Activated CD8-positive, alpha-beta T cell treated with anti-CD3 and anti-CD28 coated beads, Interleukin-2, amount 10 ng/mL, durations not matched to agents 7 days and 5 days (primary cell): ENCODE measurements at places on chromosomes 6 and 20. TPM values are rescaled to one million over a fixed set of nuclear protein-coding genes. Genes with fewer than 3 reads are reported as not detected.

- DNase-seq, result no peak
Measured at GRCh38 chr20:58213716-58214115, 14.7 kb downstream of the ANKRD60 start.

DNA sequence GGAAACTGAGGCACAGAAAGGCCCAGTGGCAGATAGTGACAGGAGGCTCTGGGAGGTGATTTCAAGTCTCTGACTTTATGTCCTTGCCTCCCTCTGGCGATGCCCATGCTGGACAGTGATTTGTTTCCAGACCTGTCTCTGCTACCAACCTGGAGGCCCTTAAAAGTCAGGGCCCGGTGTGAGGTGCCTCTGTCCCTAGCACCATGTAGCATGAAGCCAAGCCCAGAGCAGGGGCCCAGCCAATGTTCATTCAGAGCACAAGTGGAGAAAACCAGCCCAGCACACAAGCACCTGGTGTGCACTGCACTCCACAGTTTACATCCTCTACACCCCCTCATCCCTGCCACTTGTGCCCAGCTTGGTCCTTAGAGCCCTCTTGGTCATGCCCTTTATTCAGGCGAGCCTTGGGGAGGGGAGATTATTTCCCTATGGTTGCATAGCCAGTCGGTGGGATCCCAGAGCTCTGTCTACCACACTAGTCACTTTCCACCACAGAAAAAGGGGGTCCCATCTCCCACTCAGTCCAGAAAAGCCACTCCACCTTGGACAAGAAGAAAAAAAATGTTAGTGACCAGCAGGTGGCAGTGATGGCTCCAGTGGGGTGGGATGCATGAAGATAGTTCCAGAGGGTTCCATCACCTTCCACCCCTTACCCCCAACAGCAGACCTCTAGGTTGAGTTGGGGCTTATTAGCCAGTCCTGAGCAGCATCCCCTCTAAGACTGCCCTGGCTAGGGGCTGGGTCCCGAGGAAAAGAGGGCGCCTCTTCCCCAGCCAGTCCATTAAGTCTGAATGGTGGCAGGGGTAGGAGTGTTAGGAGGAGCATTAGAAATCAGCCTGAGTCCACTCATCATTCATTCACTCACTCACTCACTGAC, 30.9 kb downstream of the KIAA1755 start:
- peak; percentile 23 for DNase-seq

DNA sequence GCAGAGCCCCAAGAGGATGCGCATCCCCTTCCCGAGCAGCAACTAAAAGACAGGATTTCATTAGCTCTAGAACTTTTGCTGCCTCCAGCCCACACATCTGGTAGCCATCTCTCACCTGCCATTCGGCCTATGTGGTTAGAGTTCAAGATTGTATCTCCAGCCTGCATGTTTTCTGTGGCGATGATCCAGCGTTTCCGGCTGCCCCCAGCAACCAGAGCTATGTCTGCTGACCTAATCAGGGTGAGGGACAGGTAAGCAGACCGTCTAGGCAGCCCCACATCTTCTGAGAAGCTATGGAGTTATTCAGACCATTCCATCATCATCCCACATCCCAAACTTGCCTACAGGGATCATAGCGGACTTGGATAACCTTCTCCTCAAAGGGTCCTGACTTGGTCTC, 2.3 kb upstream of the CUL7 start:
- DNase-seq, result no peak

- no peak for DNase-seq
Measured at GRCh38 chr6:168164462-168165061, 85.5 kb upstream of the FRMD1 start.

- DNase-seq, result peak; percentile 53
Measured at GRCh38 chr6:129672881-129673631, 36.9 kb downstream of the ARHGAP18 start.

DNA sequence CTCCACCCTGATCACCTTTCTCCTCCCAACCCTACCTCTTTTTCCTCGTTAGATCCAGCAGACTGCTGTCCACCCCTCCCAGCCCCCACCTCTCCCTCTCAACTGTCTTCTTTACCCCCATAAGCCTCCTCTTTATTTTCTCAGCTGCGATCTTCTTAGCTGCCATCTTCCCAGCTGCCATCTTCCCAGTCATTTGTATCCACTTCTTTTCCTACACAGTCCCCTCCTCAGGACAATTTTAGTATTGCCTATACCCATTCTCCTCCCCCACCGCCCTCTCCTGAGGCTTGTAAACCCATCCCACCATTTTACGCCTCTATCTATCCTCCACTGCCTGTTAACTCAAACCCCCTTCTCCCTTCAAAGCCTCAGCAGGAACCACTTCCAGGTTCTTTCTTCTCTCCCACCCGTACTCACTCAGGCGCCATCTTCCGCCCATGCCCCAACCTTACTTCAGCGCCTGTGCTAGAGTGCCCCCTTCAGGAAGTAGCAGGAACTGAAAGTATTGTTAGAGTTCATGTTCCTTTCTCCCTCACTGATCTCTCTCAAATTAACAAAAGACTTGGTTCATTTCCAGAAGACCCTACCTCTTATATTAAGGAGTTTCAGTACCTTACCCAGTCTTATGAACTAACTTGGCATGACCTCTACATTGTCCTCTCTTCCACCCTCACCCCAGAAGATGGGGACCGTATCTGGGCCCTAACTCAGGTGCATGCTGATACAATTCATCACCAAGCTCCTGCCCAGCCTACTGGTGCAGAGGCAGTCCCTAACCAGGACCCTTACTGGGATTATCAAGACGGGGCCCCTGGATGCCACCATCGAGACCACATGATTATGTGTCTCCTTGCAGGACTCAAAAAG, 236.0 kb downstream of the ADGRG6 start:
- DNase-seq, result peak; percentile 33

Gene MATN4
- 0.39 TPM for total RNA-seq
